ENCODE measurements at places on chromosomes 3 and 15.
A peak's percentile ranks its signal among the peaks of the same experiment; 100 is the strongest.

GRCh38 chr3:103767635-103768034 is 1332.8 kb downstream of the ZPLD1 start:
- DNase-seq, result no peak

- DNase-seq, result no peak
Observed at GRCh38 chr3:72196377-72196929, 411.5 kb upstream of the PROK2 start.

DNA sequence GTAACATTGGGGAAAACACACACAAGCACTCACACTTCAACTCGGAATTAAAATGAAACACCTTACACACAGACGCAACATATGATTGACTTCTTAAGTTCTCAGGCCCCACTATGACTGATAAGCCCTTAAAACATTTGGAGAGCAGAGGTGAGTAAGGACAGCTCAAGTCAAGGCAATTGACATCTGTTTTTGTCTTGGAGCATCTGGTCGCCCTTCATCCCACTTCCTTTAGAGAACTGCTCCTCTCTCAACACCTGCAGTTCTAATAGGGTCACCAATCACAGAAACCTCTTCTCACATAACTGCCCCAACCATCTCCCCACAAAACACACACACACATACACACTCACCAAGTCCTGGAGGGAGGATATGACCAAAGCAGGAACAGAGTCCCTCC is 43.4 kb downstream of the ERC2 start:
- no peak for DNase-seq

GRCh38 chr15:26623071-26623470 is 149.8 kb downstream of the GABRB3 start:
- no peak for DNase-seq

- no peak for DNase-seq
Observed at GRCh38 chr15:74768771-74769342, 13.0 kb upstream of the CSK start.

DNA sequence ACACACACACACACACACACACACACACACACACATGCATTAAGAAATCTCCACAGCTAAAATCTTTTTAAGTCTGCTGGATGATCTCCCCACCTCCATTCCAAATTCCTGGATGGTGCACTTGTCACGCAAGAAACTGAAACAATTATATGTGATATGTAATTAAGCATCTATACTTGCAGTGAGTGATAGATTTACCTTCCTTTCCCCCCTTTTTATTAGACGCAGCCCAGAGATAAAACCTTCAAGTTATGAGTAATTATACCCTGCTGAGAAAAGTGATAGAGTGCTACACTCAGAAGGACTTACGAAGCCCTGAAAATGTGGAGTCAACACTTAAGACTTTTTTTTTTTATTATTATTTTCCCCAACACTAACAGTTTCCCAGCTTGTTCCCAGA is 255.2 kb downstream of the LSAMP start:
- DNase-seq, result no peak

GRCh38 chr15:95663156-95664100 is 667.1 kb upstream of the NR2F2 start:
- DNase-seq, result peak; percentile 60

DNA sequence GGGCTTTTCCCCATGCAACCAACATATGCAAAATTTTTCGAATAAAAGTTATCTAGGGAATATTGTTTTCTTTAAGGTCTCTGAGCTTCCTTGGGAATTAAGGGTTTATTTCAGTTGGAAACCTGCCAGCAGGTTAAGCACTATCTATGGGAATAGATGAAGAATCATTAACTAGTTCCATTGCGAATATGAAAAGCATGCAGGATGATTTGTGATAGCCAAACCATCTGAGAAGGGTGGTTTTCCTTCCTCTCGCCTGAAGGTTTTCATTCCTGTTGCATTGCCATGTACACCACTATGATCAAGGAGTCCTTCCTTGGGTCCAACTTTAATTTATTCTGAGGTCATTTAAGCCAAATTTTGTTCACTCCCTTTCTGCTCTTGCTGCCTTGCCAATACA is 184.9 kb downstream of the NR2F2 start:
- no peak for DNase-seq

- no peak for DNase-seq
Observed at GRCh38 chr3:114687151-114687550, 393.3 kb downstream of the TIGIT start.

GRCh38 chr15:40282869-40283614 is at the start of gene ANKRD63:
TSS of gene ANKRD63 (minus strand) at chr15:40283064. CDS start at chr15:40282586, 478 bp downstream.
- no peak for DNase-seq

GRCh38 chr3:78414261-78414660 is 1353.5 kb downstream of the ROBO1 start:
- no peak for DNase-seq

- no peak for DNase-seq
Observed at GRCh38 chr3:128625409-128625945, 25.1 kb downstream of the RPN1 start.

- DNase-seq, result no peak
Observed at GRCh38 chr3:59013611-59014010, 36.2 kb downstream of the CFAP20DC start.

- DNase-seq, result no peak
Observed at GRCh38 chr15:98904544-98904943, 103.0 kb downstream of the PGPEP1L start.

DNA sequence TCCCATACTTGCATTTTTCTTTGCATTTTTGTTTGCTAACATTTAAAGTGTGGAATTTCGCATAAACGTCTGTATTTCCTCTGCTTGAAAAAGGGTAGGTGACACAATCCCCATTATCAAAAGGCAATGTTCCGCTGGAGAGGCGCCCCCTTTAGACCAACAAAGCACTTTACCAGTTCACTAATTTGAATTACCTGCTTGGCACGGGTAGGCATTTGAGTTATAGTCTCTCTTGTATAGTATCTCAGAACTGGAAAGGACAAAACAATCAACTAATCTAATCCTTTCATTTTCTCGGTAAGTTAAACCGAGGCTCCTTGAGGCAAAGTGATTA is 775 bp upstream of the CCDC39 start:
- no peak for DNase-seq

DNA sequence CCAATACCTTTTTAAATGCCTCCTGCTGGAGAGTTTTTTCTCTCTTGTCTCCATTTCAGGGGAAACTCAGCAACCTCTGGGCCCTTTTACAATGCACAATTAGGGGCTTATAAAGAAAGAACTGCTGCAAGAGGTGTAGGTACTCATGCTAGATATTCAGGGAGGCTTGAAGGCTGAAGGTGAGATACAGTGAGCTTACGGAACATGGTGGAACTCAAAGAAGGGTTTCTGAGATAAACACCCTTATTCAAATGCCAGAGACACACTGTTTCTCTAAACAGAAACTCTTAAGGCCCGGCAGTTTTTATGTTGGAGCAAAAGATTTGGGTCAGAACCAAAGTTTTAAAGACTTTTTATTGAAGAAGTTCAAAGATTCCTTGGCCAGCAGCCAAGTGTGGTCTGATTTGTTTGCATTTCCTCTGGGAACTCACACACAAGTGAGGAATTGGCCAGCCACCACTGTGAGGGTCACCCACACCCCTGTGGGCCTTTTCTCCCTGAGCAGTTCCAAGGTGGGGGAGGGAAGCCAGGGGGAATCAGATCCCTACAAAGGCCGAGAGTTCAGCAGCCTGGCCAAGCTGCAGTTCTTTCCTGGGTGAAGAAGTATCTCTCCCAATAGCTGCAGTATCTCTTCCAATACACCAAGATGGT is 47.8 kb downstream of the TNFAIP8L3 start:
- DNase-seq, result no peak

- no peak for DNase-seq
Observed at GRCh38 chr15:73787621-73788020, 34.5 kb upstream of the INSYN1 start.

DNA sequence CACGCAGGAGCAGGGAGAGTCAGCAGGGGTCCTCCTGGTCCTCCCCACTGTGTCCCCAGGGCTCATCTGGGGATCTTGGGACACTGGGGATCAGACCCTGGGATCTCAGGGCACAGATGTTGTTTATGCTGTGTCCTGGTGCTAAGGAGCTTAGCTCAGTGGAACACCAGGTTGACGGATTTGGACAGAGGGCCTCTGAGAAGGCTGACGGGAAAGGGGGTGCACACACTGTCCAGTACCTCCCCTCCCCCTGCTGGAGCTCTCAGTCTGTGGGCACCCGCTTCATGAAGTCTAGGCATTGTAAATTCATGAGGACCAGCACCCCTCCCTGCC is 21.9 kb upstream of the SEMA3F start:
- DNase-seq, result no peak

GRCh38 chr3:45528429-45528828 is 66.1 kb upstream of the LIMD1 start:
- no peak for DNase-seq

DNA sequence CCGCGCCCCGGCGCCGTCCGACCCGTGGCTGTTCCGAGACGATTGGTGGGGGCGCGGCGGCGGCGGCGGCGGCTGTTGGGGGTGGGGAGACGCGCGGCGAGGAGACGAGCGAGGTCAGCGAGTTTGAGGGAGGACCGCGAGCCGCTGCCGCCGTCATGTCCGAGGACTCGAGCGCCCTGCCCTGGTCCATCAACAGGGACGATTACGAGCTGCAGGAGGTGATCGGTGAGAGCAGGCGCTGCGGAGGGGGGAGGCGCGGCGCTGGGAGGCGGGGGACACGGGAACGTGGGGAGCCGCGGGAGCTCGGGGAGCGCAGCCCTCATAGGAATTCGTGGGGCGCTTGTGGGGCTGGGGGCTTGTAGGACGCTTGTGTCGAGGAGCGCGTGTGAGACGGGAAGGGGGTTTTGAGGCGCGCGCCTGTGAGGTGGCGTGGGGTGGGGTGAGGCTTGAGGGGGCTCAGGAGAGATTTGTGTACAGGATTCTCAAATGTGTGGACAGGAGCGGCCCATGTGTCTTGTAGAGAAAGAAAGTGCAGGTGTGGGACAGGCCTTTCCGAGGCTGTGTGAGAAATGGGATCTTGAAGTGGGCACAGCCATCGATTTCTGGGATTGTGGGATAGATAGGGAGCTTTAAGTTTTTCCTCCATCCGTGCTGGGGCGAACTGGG is 518 bp downstream of the OXSR1 start:
- peak; percentile 6 for DNase-seq

DNA sequence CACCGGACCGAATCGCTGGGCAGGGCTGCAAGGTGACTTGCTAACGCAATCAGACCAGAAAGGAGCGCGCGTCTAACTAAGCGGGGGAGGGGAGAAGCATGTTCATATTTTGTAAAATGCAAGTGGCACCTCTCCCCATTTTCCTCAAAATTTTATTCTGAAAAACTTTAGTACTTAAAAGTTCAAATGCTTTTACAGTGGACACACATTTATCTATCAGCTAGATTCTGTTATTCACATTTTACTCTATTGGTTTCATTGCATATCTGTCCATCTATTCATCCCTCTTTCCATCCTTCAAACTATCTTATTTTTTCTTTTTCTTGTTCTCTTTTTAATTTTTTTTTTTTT is 46.1 kb upstream of the KLHL25 start:
- no peak for DNase-seq

DNA sequence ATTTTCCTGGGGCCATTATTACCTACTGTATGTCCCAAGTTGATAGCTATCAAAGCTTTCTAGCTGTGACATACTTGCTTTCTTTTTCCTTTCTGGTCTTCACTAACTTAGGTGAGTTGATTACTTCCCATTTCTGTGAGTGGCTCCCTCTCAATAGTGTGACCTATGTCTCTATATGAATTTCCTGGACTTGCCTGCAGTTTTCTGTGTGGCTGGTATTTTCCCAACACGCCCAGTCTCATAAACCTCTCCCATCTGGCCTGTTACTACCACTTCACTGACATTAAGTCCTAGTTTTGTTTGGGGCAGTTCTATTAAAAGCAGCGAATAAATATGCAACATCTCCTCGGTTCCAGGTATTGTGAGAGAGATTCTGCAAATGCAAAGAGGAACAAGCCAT is 671.2 kb downstream of the SI start:
- DNase-seq, result no peak

- DNase-seq, result no peak
Observed at GRCh38 chr3:14980689-14981088, 33.3 kb downstream of the NR2C2 start.

DNA sequence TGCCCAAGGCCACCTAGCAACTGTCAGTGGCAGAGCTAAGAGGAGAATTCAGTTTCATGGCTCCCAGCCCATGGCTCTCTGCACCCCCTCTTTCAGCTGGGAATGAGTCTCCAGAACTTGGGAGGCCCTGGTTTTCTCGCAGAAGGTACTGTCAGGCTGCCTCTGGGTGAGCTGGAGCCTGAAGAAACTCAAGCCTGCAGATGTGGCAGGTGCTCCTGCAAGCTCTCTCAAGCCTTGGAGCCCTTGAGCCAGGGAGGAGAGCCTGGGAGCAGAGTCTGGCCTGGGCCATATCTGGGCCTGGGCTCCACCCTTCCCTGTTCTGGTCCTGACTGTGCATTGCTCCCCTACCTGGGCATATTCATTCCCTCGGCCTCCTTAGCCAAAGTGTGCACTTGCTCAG is 74.4 kb upstream of the TLE3 start:
- DNase-seq, result no peak

GRCh38 chr15:37019479-37020433 is 80.6 kb downstream of the MEIS2 start:
- no peak for DNase-seq

- DNase-seq, result no peak
Observed at GRCh38 chr15:77617476-77618230, 15.1 kb downstream of the LINGO1 start.

DNA sequence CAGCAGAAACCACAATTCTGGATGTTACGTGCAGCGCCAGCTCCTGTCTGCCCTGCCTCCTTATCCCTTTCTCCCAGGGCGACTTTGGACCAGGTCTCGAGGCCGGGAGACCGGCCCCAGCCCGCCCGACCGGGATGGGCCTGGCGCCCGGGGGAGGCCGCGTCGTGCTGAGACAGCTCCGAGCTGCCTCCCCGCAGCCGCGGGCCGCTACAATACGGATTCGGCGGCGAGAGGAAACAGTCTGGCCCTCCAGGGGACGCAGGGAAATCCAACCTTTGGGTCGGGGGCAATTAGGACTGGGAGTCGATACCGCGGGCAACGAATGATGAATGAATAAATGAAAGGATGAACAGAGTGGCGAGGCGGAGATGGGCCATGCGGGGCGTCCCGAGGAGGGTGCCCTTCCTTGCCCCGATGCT is 537 bp downstream of the GRAMD2A start:
- no peak for DNase-seq

- DNase-seq, result no peak
Observed at GRCh38 chr3:41502481-41502880, 303.2 kb downstream of the CTNNB1 start.

GRCh38 chr3:143685491-143685890 is 162.8 kb downstream of the SLC9A9 start:
- no peak for DNase-seq

GRCh38 chr15:93158097-93158900 is 69.3 kb upstream of the RGMA start:
- DNase-seq, result no peak

GRCh38 chr15:41746802-41747201 is 27.5 kb upstream of the MAPKBP1 start:
- DNase-seq, result no peak

- DNase-seq, result peak; percentile 32
Observed at GRCh38 chr15:94174399-94174802, 57.0 kb upstream of the MCTP2 start.

DNA sequence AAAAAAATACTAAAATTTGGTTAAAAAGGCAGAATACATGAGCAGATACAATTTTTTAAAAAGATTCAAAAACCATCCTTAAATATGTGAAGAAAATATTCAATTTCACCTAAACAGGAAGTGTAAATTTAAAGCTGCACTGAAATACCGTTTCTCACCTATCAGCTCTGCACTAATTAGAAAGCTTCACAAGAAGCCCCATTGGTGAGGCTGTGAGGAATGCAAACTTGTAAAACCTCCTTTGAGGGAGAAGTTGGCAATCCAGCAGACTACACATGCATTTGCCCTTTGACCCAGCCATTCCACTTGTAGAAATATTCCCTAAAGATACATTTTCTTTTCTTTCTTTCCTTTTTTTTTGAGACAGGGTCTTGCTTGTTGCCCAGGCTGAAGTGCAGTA is 18.8 kb downstream of the BLM start:
- DNase-seq, result no peak

All from fibroblast of skin of left biceps (primary cell).